Heart left ventricle (tissue), 16 donors: ENCODE measurements at places on chromosomes 5 and 9. TPM values are rescaled to one million over a fixed set of nuclear protein-coding genes. Genes with fewer than 3 reads are reported as not detected.

ENTPD2 gene
- 1.0 TPM for total RNA-seq

ENHO gene
- total RNA-seq, result 0.75 TPM

S100Z gene
- 0.29 TPM for total RNA-seq

MOB3B gene
- 2.8 TPM for total RNA-seq

GRCh38 chr9:87886933-87887505, 4.3 kb downstream of the SPATA31E1 start:
- H3K36me3 ChIP-seq, result no peaks in the 10 kb centered on the region
- H3K4me3 ChIP-seq, result no peak overlapping the region
- H3K27me3 ChIP-seq, result no peaks in the 10 kb centered on the region
- no peak overlapping the region for H3K27ac ChIP-seq
- no peak for DNase-seq

DNA sequence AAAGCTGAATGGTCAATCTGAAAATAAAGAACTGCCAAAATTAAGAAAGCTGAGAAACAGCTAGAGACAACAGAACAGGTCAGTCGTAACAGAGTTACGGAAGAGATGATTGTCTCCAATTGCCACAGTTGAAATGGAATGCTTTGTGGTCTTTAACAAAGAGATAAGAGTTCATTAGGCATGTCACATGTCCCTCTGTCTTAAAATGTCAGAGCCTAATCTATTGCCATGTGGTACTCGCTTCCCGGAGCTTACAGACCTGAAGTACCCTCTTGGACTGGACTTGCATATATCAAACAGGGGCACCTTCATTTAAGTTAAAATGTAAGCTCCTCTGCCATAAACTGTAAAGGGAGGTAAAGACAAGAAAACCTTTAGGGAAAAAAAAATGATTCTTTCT, 19.7 kb downstream of the TTC39B start:
- no peaks in the 10 kb centered on the region for H3K27me3 ChIP-seq
- no peaks in the 10 kb centered on the region for H3K4me1 ChIP-seq
- H3K27ac ChIP-seq, result no peak overlapping the region
- H3K36me3 ChIP-seq, result no peaks in the 10 kb centered on the region
- H3K4me3 ChIP-seq, result no peak overlapping the region

DNA sequence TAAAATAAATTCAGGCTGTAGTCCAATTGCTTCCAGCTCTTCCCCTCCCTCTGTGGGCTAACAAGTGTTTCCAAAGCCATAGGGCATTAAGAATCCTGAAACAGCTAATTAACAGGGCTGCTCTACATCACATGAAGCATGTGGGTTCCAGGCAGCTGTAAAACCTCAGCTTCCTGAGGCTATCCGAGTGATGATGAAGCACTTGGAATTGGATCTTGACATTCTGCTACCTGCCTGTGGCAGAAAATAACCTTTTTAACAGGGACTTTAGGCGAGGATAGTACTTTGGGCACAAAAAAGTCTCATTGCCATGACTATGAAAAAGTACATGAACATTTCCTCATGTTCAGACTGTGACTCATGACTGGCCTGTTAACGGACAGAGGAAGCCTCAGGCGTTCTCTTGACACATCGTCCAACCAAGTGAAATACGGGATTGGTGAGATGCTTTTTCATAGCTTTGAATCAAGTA, 107.2 kb downstream of the PDE4D start:
- DNase-seq, result no peak
- no peaks in the 10 kb centered on the region for H3K27me3 ChIP-seq
- no peak overlapping the region for H3K4me3 ChIP-seq
- no peaks in the 10 kb centered on the region for H3K4me1 ChIP-seq

GRCh38 chr5:73768-74502, 18.0 kb upstream of the PLEKHG4B start:
- H3K36me3 ChIP-seq, result no peaks in the 10 kb centered on the region
- no peaks in the 10 kb centered on the region for H3K4me1 ChIP-seq
- H3K4me3 ChIP-seq, result no peak overlapping the region
- H3K27ac ChIP-seq, result no peak overlapping the region
- no peak for DNase-seq

DNA sequence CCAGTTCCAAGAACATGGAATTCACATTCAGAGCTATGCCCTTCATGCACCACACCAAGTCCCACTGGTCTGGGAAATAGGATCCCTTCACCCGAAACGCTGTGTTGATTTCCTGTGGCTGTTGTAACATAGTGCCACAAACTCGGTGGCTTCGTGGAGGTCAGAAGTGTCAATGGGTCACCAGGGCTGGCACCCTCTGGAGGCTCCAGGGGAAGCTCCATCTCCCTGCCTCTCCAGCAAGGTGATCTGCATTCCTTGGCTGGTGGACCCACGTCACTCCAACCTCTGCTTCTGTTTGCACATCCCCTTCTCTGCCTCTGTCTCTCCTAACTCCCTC, 28.9 kb upstream of the ALDH1B1 start:
- no peaks in the 10 kb centered on the region for H3K36me3 ChIP-seq
- H3K4me1 ChIP-seq, result no peaks in the 10 kb centered on the region
- H3K4me3 ChIP-seq, result no peak overlapping the region
- H3K27ac ChIP-seq, result no peak overlapping the region
- H3K27me3 ChIP-seq, result no peaks in the 10 kb centered on the region

- H3K27me3 ChIP-seq, result no peaks in the 10 kb centered on the region
- H3K4me1 ChIP-seq, result no peaks in the 10 kb centered on the region
- H3K27ac ChIP-seq, result no peak overlapping the region
- H3K36me3 ChIP-seq, result no peaks in the 10 kb centered on the region
- no peak overlapping the region for H3K4me3 ChIP-seq
- no peak for DNase-seq
These were observed 596.2 kb upstream of the DAB2 start for GRCh38 chr5:40021007-40021406.

DNA sequence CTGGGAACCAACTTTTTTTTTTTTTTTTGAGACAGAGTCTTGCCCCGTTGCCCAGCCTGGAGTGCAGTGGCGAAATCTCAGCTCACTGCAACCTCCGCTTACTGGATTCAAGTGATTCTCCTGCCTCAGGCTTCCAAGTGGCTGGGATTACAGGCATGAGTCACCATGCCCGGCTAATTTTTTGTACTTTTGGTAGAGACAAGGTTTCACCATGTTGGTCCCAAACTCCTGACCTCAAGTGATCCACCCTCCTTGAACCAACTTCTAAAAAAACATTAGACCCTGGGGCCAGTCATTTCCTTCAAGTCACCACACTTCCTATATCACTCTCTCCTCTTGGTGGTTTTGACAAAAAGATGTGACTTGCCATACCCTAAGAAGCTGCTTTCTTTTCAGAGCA, 10.9 kb upstream of the SHROOM1 start:
- H3K27me3 ChIP-seq, result no peaks in the 10 kb centered on the region
- no peak for DNase-seq
- no peak overlapping the region for H3K4me3 ChIP-seq
- H3K4me1 ChIP-seq, result no peaks in the 10 kb centered on the region
- H3K36me3 ChIP-seq, result no peaks in the 10 kb centered on the region
- H3K27ac ChIP-seq, result no peak overlapping the region

GRCh38 chr9:3898461-3899218, 372.8 kb upstream of the RFX3 start:
- no peaks in the 10 kb centered on the region for H3K36me3 ChIP-seq
- H3K27me3 ChIP-seq, result no peaks in the 10 kb centered on the region
- no peak overlapping the region for H3K27ac ChIP-seq
- H3K4me3 ChIP-seq, result no peak overlapping the region
- no peak for DNase-seq

DNA sequence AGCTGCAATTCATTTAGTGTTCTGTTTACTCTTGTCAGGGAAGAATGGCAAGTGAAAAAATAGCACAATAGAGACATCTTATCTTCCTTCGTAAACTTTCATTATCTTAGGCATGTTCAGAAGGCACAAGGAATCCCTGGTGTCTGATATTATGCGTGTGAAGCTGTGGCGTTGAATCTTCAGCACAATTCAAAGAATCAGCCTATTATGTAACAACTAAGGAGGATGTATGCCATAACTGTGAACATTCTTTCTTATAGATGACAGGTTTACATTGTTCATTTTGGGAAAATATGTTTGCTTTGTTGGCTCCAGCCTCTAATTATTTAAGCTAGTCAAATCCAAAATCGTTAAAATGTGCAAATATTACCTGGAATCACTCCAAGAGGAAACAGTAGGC, 446.1 kb downstream of the ANXA1 start:
- no peak overlapping the region for H3K27ac ChIP-seq
- no peaks in the 10 kb centered on the region for H3K4me1 ChIP-seq
- no peak overlapping the region for H3K4me3 ChIP-seq
- H3K36me3 ChIP-seq, result no peaks in the 10 kb centered on the region
- no peaks in the 10 kb centered on the region for H3K27me3 ChIP-seq

- H3K4me3 ChIP-seq, result no peak overlapping the region
- no peak overlapping the region for H3K27ac ChIP-seq
- peaks cover 11% of the 10 kb centered on the region for H3K27me3 ChIP-seq
- H3K36me3 ChIP-seq, result no peaks in the 10 kb centered on the region
These were observed 16.9 kb upstream of the ZNF782 start for GRCh38 chr9:96871176-96871575.

- no peaks in the 10 kb centered on the region for H3K36me3 ChIP-seq
- no peaks in the 10 kb centered on the region for H3K4me1 ChIP-seq
- no peaks in the 10 kb centered on the region for H3K27me3 ChIP-seq
- no peak for DNase-seq
- no peak overlapping the region for H3K4me3 ChIP-seq
These were observed 170.4 kb upstream of the KCNN2 start for GRCh38 chr5:114191441-114191840.

DNA sequence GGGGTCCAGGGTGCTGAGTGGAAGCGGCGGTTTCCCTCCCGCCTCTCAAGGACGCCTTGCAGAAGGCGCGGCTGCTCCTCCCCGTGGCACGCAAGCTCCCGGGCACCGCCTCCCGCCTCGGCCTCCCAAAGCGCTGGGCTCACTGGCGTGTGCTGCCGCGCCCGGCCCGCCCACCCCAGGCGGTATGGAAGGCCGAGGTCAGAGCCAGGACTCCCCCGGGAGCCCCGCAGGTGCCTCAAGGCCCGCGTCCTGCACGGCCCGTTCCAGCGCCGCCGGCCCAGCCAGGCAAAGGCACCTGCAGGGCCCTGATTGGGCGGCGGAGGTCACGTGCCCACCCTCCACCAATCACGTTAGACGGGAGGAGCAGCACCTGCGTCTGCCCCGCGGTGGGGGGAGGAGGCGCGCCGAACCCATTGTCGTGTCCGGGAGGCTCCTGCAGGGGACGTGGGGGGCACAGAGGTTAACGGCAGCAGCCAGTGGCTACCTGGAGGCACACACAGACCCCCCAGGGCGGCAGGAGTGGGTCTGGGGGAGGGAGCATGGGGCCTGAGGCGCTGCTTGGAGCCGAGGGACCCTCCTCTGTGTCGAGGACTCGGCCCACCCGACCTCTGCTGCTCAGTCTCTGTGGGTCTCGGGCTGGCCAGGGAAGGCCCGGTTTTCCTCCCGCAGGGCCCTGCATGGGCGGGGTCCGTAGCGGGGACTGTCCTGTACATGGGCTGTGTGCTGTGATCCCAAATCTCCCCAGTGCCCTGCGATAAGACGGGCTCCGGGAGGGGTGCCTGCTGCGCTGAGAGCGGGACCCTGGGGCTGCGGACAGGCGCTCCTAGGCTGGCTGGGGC, 2.0 kb upstream of the LCN12 start:
- DNase-seq, result peak; percentile 97
- peaks cover 13% of the 10 kb centered on the region for H3K4me1 ChIP-seq
- H3K27ac ChIP-seq, result peak overlapping the region; percentile 97
- H3K36me3 ChIP-seq, result no peaks in the 10 kb centered on the region
- H3K27me3 ChIP-seq, result no peaks in the 10 kb centered on the region
- H3K4me3 ChIP-seq, result peak overlapping the region; percentile 75

DNA sequence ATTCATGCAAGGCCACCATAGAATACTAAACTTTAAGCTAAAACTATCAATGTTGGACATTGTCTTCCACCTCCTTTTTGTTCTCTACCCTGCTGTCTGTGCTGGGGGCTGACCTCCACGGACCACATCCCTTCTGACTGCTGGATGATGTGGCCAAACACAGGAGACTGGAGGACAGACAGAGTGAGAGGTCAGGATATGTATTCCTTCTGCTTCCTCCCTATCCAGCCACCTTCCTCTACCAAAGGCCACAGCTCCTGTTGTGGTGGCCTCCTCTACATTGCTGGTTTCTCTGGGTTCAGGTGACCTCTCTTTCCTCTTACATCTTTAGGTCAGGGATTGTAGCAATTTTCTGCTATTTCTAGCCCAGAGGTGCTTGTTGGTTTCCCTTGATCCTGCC, 148.1 kb downstream of the ACTBL2 start:
- DNase-seq, result no peak
- H3K27ac ChIP-seq, result no peak overlapping the region
- no peaks in the 10 kb centered on the region for H3K4me1 ChIP-seq
- no peaks in the 10 kb centered on the region for H3K27me3 ChIP-seq

DNA sequence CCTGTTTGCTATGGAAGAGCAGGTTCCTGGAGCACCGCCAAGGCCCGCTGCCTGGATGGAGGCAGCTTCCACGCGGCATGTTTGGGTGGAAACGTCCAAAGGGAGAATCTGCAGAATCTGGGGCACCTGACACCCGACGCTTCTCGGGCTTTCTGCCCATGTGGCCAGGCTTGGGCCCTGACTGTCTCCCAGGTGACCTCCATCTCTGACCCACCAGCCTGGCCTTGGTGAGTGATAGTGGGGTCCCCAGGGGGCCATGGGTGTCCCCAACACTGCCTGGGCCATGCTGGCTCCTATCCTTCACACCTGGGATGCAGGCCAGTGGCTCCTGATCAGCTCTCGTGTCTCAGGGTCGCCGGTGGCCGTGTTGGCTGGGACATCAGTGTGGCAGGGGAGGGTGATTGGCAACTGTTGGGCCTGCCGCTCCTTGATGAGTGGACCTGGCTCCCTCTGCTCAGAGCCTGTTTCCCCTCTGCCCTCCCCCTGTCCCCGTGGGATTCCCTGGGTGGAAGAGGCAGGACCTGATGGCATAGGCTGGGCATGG, 34.0 kb downstream of the GLT6D1 start:
- H3K36me3 ChIP-seq, result no peaks in the 10 kb centered on the region
- H3K4me3 ChIP-seq, result no peak overlapping the region
- peak; percentile 13 for DNase-seq
- no peaks in the 10 kb centered on the region for H3K4me1 ChIP-seq

GRCh38 chr5:597871-598563, 14.1 kb upstream of the CEP72 start:
- DNase-seq, result no peak
- no peaks in the 10 kb centered on the region for H3K4me1 ChIP-seq
- H3K27ac ChIP-seq, result no peak overlapping the region

DNA sequence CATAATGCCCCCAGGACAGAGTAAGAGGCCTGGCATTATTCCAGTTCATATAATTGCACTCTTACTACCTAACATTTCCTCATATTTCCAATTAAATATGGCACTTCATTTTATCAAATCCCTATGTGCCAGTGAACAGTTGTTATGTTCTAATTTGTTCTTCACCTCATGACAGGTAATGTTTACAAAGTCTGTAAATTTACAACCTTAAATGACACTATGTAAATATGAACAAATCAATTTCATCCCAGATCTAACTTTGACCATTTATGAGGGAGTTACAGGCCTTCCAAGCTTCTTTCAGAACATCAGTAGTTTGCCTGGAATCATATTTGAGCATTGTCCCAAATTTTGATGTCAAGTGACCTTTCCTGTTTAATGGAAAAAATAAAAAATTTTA, 592.6 kb upstream of the CDH6 start:
- no peaks in the 10 kb centered on the region for H3K36me3 ChIP-seq
- H3K27me3 ChIP-seq, result no peaks in the 10 kb centered on the region
- no peak for DNase-seq
- H3K27ac ChIP-seq, result no peak overlapping the region
- H3K4me1 ChIP-seq, result no peaks in the 10 kb centered on the region

- no peak overlapping the region for H3K27ac ChIP-seq
- H3K4me1 ChIP-seq, result no peaks in the 10 kb centered on the region
- H3K36me3 ChIP-seq, result no peaks in the 10 kb centered on the region
- no peak overlapping the region for H3K4me3 ChIP-seq
These were observed 822.8 kb upstream of the C9orf72 start for GRCh38 chr9:28396058-28396457.
